ENCODE measurements at places on chromosomes 12 and 14.

DNA sequence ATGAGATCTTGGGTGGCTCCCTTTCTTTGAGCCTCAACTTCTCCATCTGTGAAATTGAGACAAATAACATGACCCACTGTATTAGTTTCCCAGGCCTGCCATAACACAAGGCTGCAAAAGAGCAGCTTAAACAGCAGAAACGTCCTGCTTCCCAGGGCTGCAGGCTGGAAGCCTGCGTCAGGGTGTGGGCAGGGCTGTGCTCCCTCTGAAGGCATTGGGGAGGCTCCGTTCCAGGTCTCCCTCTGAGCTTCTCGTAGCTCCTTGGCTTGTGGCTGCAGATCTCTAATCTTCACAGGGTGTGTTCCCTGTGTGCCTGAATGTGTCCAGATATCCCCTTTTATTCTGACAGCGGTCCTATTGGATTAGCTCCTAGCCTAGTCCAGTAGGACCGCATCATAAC, 147.1 kb downstream of the VRK1 start:
- DNase-seq = no peak

- DNase-seq = peak; percentile 70
Observed at GRCh38 chr14:97978341-97978740, 1181.2 kb downstream of the VRK1 start.

DNA sequence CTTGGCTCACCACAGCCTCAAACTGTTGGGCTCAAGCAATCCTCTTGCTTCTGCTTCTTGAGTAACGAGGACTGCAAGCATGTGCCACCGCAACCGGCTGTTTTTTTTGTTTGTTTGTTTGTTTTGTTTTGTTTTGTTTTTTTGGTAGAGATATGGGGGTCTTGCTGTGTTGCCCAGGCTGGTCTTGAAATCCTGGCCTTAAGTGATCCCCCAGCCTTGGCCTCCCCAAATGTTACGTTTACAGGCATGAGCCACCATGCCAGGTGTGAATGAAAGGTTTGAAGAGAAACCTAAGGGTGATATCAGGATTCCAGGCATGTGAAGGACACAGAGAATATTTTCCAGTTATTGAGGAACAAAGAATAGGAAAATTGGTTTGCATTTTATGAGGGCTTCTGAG, 45.0 kb downstream of the ANO6 start:
- DNase-seq = no peak

- peak; percentile 41 for DNase-seq
Observed at GRCh38 chr14:65961004-65961403, 525.2 kb upstream of the CCDC196 start.

GRCh38 chr14:28635387-28635786, 131.2 kb upstream of the FOXG1 start:
- DNase-seq = no peak

DNA sequence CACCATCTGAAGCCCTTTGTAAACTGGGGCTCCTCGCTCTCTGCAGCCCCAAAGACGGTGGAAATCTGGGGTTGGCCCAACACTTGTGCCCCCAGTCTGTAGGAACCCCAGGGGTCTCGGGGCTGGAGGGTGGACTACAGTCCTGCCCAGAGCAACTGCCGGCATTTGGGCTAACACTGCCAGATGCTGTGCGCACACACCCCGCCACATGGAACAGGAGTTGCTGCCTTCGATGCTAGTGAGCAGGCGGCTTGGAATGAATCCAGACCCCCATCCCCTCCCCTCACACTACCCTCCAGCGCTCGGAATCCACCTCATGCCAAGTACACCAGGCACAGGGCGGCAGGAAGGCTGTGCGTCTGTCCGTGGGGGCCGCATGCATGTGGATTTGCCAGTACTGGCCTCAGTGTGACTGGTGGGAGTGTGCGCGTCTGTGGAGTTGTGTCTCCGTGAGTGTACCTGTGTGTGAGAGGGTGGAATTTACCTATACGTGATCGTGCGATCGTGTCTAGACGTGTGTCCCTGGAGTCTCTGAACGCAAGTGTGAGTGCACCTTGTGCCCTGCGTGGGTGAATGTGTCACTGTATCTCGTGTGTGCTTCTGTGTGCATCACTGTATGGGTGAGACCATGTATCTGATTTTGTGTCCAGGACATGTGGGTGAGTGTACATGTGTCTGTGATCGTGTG, 5.1 kb downstream of the LHX5 start:
- DNase-seq = no peak

GRCh38 chr14:25034803-25035681, 14.9 kb downstream of the STXBP6 start:
- no peak for DNase-seq

DNA sequence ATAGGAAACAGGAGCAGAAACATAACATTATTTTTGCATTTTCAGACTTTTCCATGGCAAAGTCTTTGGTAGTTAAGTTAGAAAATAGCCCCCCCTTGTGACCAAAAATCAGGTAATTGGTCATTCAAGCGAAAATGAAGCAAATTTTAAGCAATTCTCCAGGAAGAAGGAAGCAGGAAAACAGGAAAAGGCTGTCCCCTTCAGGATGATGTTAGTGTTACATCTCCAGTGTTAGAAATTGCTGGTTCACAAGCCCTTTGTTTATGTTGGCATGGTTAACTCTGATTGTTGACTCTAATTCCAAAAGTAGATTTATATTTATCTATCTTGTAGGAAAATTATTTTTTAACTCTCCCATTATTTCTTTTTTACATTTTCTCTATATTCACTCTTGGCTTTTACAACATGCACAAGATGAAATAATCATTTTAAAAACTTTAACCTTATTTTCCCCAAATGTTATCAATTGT, 18.8 kb upstream of the GAS2L3 start:
- no peak for DNase-seq
